Activated CD4-positive, CD25-positive, alpha-beta regulatory T cell treated with anti-CD3 and anti-CD28 coated beads, Interleukin-2, amount 50 U/mL, for 16 hours (primary cell): ENCODE measurements at places on chromosomes 6 and 20.

DNA sequence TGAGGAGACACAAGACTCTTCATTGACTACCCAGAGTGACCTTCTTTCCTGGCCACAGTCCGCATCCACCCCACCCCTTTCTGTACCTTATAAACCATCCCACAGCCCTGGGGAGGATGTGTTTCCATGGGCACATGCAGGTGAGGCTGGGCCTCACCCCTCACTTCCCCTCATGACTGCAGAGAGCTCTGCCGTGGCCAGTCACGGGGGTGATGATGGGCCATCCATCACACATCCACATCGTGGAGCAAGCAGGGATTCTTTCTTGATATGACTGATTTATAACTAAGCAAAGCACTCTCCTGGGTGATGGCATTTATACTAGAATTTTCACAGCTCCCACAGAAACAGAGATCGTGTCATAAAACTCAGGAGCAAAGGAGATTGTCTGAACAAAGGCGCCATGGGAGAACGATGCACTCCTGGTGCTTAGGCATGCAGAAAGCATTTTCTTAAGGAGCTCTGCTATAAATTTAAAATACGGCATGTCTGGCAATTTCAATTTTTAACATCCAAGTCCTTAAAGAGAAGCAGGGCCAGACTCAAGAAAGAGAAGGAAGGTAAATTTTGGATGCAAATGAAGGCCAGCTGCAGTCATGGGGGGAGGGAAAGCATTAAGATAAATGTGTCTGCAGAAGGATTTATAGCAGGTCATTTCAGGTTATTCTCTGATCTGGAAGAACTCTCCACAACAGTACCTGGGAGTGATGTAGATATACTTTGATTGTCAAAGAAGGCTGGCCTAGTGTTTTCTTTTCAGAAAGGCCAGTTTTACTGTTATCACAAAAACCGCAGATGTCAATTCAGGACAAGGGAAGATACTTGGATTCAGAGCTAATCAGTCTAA is 777.0 kb downstream of the C6orf118 start:
- DNase-seq, result no peak

- DNase-seq, result no peak
Observed at GRCh38 chr6:9224539-9224938, 789.2 kb upstream of the SLC35B3 start.

DNA sequence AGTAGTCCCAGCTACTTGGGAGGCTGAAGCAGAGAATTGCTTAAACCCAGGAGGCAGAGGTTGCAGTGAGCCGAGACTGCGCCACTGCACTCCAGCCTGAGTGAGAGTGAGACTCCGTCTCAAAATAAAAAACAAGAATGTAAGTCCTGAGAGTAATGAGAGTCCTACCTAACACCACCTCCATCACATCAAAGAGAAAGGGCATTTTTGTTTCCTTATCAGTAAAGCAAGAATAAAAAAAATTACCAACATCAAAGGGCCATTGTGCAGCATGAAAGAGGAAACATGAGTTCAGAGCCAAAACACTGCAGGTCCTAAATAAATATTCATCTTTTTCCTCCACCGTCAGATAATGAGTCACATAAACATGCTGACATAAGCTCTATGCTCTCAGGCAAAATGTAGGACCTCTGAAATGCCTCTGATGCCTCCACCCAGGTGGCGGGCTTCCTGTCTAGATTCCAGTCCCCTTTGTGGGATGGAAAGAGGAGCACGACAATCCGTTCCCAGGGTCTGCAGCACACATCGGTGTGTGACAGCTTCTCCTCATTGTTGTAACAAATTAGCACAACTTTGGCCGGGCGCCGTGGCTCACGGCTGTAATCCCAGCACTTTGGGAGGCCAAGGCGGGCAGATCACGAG is 7.2 kb downstream of the ATP9A start:
- no peak for DNase-seq

DNA sequence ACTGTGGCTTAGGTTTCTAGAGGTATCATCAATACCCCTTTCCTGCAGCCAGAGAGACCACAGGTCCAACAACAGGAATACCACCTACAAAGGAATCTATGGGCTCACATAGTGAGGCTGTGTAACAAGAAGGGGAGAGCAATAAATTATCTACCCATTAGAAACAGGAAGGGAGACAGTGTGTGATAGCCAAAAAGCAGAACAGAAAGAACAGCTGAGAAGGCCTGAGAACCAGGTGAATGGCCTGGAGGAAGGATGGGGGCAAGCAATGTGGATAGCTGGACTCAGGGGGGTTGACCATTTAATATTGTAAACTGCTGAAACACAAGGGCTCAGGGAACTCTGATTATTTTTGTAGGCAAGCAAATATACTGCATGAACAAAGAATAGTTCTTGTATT is 628.2 kb downstream of the COL12A1 start:
- DNase-seq, result no peak

DNA sequence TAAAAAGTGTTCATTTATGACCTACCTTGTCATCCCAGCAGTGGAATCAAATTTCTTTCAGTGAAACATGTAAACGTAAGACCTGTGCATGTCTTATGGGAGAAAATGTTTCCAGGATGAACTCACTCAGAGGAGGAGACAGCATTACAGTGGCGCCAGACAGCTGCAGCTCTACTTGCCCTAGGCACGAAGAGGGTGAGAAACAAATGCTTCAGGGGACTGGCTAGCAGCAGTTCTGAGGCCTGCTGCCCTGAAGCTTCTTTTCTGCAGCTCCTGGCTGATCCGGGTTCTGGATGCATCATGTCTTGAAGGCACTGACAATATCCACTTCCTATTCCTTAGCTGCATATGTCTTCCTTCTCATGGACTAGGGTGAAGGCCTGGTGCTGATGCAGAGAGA is 120.2 kb downstream of the QRSL1 start:
- no peak for DNase-seq

- no peak for DNase-seq
Observed at GRCh38 chr6:73030257-73030656, 195.0 kb downstream of the KHDC1L start.

DNA sequence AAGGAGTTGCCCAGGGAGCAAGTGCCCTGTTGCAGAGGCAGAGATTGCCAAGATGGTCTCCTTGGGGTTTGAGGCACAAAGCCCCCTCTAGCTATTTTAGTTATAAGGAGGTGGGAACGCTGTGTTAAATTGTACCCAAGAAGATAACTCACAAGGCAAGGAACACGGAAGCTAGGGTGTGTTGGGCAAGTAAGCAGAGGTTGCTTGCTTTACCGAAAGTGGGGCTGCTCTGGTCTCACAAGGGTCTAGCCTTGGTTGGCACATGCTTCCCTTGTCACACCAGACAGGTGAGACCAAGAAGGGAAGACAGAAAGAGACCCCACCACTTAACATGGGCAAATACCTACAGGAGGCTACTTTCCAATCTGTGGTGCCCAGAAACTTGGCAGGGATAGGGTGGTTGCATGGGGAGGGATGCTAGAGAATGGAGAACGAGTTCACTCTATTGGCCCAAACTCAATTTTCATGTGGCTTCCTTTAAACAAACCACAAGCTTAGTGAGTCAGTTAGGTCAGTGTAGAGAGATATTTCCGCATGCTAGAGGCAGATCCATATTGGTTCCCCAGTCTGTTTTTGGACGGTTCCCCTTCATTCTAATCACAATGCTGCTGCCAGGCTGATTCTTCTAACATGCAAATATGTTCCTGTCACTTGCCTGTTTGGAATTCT is 42.4 kb downstream of the PLAGL1 start:
- DNase-seq, result no peak

- no peak for DNase-seq
Observed at GRCh38 chr20:57524511-57525176, at the start of gene CTCFL. Gene CTCFL, minus strand, starts transcription at chr20:57525140. Its CDS starts 935 bp downstream, at chr20:57524205.

GRCh38 chr6:5422321-5422915 is 161.1 kb downstream of the FARS2 start:
- no peak for DNase-seq

- no peak for DNase-seq
Observed at GRCh38 chr6:4714961-4715501, 61.2 kb upstream of the CDYL start.

GRCh38 chr20:32282461-32282860 is 5.0 kb downstream of the KIF3B start:
- DNase-seq, result no peak

DNA sequence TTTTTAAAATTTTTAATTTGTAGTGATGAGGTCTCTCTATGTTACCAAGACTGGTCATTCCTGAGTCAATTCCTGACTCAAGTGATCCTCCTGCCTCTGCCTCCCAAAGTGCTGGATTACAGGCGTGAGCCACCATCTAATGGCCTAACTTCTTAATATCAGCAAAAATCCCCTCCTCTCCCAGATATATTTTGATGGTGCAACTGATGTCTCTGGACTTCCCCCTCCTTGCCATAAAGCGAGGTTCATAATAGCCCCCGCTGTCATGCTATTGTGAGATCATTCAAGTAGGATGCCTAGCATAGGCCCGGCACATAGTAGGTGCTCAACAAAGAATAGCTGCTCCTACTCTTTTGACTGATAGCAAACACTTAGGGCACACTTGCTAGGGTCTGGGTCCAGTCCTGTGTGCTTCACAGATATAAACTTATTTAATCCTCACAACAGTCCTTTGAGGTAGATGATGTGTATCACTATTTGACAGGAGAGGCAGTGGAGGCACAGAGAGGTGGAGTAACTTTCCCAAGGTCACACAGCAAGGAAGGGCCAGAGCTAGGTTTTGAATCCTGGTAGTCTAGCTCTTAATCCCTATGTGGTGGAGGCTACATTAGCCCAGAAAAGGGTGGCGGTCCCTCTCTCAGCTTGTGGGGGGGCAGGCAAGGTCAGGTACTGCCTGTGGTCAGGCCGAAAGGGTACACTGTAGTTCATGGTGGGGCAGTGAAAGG is 14.6 kb downstream of the SRC start:
- no peak for DNase-seq

DNA sequence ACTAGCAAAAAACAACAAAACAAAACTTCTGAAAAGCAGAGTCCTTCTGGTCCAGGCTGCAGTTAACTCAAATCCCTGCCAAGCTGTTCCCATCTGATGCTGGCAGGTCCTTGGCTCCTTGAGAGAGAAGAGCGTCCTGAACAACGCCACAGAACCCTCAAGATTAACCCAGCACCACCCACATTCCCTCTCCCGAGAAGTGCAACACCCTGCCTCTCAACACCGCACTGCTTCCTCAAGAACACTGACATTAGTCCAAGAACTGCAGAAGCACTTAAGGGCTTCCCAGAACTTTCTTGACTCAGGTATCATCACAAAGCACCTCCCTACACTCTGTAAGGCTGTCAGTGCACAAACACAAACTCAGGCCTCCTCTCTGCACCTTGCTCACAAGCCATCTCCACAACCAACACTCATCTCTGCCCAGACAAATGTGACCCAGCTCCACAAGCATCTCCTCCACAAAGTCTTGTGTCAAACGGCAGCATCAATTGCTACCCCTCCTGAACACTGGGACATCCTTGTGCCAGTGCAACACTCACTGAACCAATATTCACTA is 7.5 kb downstream of the MRPL14 start:
- no peak for DNase-seq

- no peak for DNase-seq
Observed at GRCh38 chr6:7147051-7147671, 39.4 kb downstream of the RREB1 start.

DNA sequence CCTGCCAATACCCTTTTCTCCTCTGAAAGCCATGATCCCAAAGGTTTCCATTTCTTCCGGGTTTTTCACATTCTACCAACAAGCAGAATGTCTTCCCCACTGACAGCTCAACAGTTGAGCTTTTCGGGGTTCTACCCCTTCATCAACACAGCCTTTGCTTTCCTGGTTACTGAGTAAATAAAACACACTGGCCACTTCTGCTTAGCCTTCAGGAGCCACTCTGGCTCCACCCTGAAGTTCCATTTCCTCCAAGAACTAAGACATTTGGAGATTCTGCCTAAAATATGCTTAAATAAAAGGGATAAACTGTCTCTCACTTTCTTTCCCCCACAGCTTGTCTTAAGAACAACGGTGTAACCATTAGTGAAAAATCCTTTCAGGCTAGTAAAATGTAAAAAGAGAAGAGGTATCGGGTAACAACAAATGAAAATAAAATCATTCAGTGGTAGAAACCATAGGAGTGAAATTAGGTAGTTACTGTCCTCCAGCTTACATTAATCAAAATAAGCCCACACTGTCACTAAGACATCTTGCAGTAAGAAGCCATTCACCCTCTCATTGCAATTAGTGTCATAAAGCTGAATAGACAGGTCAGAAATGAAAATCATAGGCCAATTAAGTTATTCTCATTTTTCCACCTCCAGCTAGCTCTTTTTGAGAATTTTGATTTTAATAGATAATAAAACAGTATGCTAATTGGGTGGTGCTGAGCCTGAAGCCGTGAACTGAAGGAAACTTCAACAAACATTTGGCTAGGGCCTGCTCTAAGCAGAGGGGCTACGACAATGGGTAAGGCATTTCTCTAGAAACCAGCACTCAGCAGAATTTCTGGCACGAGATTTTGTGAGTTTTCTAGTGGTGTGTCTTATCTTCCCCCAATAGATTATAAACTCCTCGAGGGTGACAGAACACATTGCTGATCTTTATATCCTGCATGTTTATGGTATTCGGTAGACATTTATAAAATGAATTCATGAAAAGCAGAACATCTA is 194.2 kb downstream of the KHDC1L start:
- no peak for DNase-seq
